ENCODE measurements at places on chromosomes 2 and 18.

DNA sequence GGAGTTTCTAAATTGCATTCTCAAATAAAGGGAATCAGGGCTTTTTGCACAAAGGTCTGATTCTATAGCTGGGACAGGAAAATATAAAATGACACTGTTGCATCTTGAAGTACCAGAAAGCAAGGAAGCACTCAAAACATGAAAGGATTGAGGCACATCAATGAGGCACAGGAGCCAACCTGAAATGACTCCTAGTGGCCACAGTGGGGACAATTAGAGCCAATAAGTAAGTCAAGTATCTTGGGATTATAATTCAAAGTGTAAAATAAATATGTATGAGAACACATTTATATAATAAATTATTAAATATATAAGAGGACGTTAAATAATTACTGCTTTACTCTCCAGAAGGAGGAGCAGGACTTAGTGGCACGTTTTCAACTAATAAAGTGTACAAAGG is 1259.5 kb upstream of the CDH2 start:
- DNase-seq = no peak

DNA sequence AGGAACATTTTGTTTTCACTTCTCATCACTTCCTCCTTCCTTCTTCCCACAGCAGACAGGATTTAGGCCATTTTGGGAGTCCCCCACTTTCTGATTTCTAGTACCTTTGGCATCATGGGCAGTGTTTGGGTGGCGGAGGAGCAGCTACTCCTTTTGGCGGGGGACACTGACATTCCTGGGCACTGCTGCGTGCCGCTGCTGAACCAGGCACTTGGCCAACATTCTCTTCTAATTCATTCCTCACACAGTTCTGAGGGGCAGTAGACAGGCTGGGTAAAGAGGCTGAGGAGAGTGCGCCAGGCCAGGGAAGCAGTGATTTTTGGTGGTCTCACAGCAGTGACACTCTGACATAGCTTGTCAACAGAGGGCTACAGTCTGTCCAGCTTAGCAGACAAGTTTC is 270.2 kb downstream of the LOXHD1 start:
- no peak for DNase-seq

DNA sequence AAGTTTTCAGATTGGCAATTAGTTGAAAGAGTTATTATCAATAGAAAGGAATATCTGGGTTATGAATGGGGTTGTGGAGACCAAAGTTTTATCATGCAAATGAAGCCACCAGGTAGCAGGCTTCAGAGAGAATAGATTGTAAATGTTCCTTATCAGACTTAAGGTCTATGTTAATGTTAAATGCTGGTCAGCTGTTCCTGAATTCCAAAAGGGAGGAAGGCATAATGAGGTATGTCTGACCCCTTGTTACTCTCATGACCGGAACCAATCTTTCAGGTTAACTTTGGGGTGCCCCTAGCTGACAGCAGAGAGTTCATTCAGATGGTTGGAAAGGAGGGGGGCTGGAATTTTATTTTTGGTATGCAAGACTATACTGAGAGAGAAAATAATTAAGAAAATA is 47.9 kb downstream of the RIT2 start:
- no peak for DNase-seq

DNA sequence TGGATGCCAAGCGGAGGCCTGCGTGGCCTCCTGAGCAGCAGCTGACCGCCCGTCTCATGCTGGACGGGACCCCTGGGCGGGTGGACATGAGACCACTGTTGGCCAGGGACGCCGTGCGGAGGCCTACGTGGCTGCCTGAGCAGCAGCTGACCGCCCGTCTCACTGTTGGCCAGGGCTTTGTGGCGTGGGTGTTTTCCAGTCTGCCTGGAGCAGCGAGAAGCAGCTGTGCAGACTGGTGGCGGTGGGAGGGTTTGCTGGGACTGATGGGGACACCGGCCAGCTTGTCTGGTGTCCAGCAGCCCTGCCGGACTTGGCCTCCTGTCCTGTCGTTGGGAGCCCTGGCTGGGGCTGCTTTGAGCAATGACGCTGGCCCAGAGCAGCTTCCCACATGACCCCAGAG is 5.8 kb upstream of the D2HGDH start:
- DNase-seq = no peak

GRCh38 chr2:127007652-127008051 is 99.3 kb downstream of the BIN1 start:
- no peak for DNase-seq

DNA sequence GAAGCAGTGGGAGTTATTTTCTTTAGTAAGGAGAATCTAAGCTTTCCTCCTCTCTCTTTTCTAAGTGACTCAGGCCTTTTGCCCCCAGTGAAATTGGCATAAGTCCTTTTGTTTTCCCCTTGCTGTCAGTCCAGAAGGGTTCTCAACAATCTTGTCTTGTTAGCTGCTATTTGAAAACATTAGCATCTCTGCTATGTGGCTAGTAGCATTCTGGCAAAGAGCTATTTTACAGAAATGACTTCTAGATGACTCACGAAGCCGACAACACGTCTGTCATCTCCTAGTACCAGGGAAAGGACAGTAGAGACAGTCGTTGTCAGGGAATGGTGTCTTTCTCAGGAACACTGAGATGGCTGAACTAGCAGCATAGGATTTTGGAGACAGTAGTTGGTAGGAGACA is 14.7 kb downstream of the SMARCAL1 start:
- DNase-seq = no peak
